EH (cell line): ENCODE measurements at places on chromosomes 16 and 17.
A peak's percentile ranks its signal among the peaks of the same experiment; 100 is the strongest.

GRCh38 chr16:30065943-30066760 is 592 bp downstream of the ALDOA start:
- peak; percentile 71 for DNase-seq

DNA sequence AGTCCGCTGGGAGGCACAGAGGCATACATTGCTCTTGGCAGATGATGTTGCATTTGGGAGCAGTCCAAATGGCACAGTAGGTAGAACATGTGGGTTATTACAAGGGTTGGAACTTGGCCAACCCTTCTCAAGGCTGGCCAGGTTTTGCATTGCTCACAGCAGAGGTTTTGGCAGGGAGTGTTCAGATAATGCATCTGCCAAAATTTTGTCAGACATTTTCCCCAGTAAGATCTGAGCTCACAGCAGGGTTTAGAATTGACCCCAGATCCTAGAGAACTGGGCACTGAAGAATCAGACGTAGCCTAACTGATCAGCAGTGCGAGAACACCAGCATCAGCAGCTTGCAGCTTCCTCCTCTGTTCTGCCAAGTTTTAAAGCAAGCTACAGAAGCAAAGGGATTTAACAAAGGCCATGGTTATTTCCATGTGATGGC is 468.8 kb upstream of the KIF2B start:
- DNase-seq = no peak

GRCh38 chr16:77784441-77785372 is 3.7 kb upstream of the VAT1L start:
- DNase-seq = no peak

DNA sequence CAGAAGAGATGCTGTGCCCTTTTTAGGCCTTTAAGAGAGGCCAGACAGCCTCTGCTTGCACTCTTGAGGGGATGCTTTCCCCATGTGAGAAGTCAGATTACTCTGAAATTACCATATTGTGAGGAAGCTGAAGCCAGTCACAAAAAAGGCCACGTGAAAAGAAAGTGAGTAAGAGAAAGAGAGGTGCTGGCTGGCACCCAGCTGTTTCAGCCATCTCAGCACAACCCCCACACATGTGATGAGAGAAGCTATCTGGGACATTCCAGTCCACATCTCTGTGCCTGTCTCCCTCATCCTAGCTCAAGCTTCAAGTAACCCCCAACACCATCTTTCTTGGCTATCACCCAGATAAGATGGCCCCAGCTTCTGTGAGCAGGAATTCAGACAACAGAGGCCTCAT is 131.4 kb downstream of the HS3ST2 start:
- no peak for DNase-seq

DNA sequence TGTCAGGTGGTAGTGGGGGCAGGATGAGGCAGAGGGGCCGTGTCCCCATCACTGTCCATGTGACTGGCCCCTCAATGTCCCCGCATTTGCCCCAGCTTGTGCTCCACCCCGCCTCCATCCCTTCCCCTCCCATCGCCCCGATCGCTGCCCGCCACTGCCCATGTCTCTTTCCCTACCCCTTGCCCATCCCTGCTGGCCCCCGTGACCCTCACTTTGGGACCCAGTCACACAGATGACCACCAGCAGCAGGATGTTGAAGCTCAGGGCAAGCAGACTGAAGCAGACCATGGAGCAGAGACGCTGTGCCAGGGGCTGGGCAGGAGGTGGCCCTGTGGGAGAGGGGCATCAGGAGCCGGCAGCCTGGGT is 6.1 kb downstream of the ASGR2 start:
- no peak for DNase-seq

- DNase-seq = peak; percentile 84
Measured at GRCh38 chr17:18981642-18982424, 22.7 kb downstream of the FAM83G start.

- DNase-seq = no peak
Measured at GRCh38 chr16:19680881-19681340, 37.1 kb downstream of the KNOP1 start.

DNA sequence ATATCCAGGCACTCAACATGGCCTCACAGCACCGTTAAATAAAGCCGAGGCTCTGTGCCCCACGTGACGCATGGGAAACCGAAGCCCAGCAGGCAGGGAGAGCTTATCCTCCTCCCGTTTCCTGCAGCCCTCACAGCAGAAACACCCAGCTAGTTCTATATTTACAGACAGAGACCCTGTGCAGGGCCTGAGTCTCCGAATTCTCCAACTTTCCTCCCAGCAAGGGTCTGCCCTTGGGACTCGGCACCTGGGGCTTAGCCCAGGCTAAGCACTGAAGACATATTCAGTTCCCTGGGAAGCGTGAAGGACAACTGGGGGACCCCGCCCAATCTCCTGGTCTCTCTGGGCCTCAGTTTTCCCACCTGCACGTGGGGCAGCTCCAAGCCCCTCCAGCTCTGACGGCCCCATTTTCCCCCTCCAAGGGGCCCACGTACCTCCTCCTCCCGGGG is 29.2 kb downstream of the TRPV3 start:
- no peak for DNase-seq

DNA sequence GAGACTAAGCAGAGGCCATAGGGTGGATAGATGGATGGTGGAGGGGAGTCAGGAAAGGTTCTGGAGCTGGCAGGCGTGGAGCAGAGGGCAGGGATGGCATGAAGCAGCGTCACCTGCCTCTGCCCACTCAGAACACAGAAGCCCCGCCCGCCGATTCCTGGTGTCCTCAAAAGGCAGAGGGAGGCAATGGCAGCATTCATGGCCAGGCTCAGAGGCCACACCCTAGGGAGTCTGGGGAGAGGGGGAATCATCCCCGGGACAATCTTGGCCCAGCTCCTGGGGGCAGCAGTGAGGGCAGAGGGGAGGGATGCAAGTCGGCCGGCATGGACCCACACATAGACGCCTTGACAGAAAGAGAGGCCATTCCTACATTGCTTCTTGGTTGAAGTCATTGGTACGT is 60.7 kb upstream of the CACNG4 start:
- DNase-seq = no peak

DNA sequence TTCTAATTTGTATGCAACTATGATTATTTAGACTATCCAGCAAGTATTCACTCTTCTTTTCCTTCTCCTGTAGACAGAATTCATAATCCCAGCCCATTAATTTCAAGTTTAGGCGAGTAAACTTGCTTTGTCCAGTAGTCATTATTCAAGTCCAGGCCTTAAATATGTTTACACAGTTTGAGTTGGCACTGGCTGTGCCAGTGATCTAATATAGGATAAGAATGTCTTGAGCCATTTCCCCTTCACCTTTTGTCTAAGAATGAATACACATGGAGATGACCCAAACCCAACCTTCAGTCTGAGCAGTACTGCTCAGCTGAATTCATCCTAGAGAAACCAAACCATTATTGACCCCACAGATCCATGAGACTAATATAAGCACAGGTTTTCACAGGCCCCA is 930.4 kb upstream of the CDH8 start:
- DNase-seq = no peak

GRCh38 chr17:59513934-59514841 is 51.2 kb upstream of the DHX40 start:
- peak; percentile 40 for DNase-seq

DNA sequence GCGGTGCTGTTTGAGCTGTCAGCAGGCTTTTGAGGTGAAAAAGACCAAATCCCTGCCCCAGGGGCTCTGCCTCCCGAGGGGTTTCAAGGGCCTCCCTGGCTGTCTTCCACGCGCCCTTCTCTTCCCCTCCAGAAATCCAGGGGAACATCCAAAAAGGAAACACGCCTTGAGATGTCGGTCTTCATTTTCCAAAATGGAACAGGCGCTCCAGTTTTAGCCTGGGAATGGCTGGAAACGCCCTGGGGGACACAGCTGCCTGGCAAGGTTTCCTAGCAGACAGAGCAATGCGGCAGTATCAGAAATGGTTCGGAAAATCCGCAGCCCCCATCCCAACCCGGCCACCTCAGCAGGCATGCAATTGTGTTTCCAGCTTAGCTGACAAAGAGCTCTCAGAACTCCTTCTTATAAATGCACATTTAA is 16.6 kb upstream of the LITAF start:
- no peak for DNase-seq

- peak; percentile 58 for DNase-seq
Measured at GRCh38 chr16:66740010-66740409, 11.4 kb downstream of the DYNC1LI2 start.

- DNase-seq = peak; percentile 28
Measured at GRCh38 chr17:32445971-32446370, 1.7 kb downstream of the PSMD11 start.

GRCh38 chr17:79803997-79804855 is 7.3 kb upstream of the CBX8 start:
- DNase-seq = peak; percentile 26

DNA sequence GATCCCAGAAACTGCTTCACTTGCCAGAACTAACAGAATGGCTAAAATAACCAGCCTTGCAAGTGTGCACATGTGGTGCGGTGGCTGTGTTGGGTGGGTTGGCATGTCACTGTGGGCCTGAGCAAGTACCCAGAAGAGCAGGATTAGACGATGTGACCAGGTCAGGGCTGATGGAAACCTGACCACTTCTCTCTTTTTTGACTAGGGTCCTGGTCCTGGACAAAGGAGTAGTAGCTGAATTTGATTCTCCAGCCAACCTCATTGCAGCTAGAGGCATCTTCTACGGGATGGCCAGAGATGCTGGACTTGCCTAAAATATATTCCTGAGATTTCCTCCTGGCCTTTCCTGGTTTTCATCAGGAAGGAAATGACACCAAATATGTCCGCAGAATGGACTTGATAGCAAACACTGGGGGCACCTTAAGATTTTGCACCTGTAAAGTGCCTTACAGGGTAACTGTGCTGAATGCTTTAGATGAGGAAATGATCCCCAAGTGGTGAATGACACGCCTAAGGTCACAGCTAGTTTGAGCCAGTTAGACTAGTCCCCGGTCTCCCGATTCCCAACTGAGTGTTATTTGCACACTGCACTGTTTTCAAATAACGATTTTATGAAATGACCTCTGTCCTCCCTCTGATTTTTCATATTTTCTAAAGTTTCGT is 16.7 kb downstream of the ANKRD40 start:
- DNase-seq = no peak

DNA sequence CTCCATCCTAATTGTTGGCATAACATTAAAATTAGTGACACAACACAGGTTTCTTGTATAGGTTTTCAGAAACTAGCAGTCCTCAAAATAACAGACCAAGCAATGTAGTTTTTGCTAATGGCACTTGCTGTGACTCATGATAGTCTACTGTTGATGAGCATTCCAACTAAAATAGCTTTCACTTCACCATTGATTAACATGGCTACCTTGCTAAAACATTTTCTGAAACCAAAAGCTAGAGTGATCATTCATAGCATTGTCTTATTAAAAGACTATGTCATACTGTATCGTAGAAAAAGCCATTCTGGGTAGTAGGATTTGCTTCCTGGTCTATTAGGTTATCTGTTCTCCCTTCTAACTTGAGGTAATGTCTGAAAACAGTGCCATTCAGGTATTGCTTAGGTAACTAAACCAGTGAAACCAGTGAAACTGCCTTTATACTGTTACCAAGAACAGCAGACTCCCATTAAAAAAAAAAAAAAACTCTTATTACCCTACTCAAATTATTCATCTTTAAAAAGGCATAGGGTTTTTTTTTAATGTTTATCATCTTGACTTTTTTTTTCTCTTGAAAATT is 2.5 kb upstream of the CLTC start:
- peak; percentile 27 for DNase-seq

DNA sequence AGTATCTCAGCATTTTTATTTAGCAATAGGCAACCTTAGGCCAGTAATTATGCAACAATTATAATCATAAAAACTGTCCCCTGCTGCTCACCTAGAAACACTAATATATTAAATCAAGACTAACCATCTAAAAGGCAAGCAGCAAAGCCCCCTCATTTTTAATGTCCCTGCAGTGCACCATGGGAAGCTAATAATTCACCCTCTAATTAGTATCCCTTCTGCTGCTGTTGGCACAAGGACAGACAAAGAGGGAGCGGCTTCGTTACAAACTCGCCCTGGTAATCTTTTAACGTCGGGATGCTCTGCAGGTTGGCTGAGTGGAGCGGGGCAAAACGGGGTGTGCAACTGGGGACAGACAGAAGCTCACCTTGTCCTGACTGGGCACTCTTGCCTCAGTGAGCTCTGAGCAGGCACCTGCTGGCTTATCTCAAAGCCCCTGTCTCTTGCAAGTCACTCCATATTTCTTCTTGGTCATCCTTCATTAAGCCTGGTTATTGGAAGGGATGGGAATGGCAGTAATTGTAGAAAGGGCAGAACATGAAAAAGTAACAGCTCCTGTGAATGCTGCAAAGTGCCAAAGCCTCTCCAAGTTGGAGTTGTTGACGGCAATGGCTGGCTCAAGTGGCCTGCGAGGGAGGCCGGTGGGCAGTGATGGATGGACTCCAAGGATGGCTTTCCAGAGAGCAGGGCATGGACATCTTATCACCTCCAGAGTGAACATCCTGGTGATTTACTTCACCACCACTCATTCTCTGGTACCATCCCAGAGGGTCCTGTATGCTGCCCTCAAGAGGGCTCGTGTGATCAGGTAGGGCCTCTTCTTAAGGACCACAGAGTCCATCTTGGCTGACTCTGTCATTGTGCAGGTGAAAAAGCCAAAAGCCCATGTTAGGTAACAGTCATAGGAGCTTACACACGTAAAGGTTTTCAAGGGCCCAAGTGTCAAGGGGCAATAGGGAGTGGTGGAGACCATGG is 219.6 kb upstream of the N4BP1 start:
- no peak for DNase-seq

DNA sequence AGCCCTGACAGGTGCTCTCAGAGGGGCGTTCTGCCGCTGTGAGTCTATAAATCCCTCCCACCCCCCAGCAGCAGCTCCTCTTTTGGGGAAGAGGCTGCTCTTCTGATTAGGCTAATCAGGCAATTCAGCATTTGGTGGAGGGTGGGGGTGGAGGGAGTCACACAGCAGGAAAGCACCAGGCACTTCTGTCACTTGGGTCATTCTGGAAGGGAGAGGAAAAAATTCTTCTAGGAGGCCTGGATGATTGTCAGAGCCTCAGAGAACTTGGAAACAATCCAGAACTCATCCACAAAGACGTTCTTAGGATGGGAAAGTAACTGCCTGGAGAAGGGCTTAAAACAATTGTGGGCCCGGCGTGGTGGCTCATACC is 7.3 kb upstream of the SSTR2 start:
- DNase-seq = no peak

- no peak for DNase-seq
Measured at GRCh38 chr17:64648234-64648633, 13.9 kb downstream of the SMURF2 start.

- no peak for DNase-seq
Measured at GRCh38 chr17:1091190-1091534, 88.6 kb downstream of the ABR start.
